ENCODE measurements at places on chromosomes 4 and X.
A peak's percentile ranks its signal among the peaks of the same experiment; 100 is the strongest.

DNA sequence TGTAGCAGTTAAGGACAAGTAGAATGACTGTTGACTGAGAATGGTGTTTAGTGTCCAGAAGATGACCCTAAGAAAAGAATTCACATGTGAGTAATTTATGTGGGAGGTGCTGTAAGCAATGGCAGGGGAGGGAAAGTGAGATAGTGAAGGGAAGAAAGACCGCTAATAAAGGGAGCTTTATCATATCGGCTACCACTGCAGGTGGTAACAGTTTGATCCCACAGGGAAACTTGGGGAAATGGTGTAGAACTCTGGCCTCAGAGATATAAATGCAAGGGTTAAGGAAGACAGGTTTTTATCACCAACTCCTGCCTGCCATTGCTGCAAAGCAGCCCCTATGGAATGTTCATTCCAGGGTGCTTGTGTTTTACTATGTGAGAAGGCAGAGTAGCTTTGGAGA is 489.6 kb downstream of the STPG2 start:
- no peak for DNase-seq

DNA sequence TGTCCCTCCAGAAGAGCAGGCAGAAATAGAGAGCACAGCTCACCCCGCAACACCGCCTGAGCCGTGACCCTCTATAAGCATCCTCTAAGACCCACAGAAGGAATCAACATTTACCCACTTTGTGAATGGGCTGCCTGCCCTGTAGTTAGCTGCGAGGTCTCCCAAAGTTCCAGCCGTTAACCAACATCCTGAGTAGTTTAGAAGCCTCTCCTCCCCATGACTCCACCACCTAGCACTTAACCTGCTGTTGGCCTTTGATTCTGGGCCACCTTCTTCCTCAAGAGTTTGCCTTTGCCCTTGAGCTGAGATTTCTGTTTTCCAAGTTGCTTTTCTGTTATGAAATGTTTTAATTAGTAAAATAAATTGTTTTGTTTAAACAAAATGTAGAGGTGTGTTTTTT is 75.8 kb downstream of the NUDT10 start:
- no peak for DNase-seq

DNA sequence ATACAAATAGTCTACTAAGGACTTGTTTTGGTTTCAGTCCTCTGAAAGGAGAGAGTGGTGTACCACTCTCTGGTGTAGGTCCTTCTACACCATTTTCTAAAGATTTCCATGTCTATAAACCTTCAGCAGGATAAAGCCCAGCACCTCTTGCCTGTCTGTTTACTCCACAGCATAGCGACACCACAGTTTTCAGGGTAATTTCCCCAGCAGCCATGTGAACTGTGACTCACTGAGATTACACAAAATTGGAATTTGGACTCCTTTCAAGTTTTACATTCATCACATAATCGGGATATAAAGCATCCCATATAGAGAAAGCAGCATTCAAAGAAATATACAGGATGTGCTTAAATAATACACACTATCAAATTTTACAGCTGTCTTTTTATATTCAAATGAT is 229.6 kb downstream of the PRDM5 start:
- DNase-seq: peak; percentile 38

DNA sequence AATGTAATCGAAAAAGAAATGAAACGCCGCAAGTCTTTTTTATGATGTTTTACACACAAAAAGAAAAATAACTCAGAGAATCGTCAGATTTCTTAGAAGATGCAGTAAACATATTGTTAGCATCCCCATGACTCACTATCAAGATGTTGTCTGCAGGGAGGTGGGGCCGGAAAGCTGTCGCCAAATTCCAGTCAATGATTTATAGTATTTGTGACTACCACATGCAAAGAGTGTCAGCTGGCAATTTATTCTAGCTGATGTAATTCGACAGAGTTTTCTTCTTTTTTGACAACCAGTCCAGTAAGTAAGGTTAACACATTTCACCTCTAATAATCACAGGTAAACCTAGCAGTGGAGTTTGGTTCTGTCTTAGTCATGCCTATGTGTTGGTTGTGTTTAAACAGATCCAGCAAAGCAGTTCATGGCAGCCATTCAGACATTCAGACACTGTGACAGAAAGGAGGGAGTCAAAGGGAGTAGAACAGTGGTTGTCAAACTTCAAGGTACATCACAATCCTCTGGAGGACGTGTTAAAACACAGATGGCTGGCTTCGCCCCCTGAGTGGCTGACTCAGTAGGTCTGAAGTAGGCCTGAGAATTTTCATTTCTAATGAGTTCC is 19.8 kb upstream of the PPP1R2C start:
- no peak for DNase-seq

GRCh38 chr4:16977081-16977480 is 78.6 kb upstream of the LDB2 start:
- no peak for DNase-seq

DNA sequence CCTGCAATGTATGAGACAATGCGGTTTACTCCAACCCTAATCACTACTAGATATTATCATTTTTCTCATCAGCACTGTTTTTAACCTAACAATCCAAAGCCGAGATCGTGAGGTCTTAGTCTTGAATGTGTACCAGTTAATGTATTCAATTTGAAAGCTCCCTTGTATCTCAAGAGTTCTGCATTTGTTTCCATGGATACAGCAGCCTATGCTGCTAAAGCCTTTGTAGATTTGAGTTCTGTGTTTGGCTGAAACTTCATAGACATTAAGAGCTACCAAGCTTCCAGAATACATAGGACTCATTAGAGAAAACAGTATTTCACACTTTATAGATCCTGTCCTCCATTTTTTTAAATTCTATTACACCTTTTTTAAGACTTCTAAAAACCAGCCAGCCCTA is 39.9 kb downstream of the SLC9A6 start:
- no peak for DNase-seq

DNA sequence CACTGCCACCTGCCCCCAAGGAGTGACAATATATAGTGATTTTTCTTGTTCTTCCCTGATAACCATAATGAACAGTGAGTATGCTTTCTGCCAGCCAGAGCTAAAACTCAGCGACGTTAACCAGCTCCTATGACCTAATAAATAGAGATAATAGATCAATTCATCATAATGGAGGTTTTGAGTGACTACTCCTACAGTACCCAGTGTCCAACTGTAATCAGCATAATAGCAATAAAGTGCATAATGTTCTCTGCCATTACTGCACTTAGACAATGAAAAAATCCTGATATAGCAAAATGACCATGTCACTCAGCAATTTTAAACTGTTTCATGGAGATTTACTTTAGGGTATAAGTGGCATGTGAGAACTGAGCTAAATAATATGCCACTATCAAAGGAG is 20.7 kb upstream of the TXLNG start:
- DNase-seq: no peak
